GM19239 (cell line): ENCODE measurements at places on chromosomes 13 and 19.

DNA sequence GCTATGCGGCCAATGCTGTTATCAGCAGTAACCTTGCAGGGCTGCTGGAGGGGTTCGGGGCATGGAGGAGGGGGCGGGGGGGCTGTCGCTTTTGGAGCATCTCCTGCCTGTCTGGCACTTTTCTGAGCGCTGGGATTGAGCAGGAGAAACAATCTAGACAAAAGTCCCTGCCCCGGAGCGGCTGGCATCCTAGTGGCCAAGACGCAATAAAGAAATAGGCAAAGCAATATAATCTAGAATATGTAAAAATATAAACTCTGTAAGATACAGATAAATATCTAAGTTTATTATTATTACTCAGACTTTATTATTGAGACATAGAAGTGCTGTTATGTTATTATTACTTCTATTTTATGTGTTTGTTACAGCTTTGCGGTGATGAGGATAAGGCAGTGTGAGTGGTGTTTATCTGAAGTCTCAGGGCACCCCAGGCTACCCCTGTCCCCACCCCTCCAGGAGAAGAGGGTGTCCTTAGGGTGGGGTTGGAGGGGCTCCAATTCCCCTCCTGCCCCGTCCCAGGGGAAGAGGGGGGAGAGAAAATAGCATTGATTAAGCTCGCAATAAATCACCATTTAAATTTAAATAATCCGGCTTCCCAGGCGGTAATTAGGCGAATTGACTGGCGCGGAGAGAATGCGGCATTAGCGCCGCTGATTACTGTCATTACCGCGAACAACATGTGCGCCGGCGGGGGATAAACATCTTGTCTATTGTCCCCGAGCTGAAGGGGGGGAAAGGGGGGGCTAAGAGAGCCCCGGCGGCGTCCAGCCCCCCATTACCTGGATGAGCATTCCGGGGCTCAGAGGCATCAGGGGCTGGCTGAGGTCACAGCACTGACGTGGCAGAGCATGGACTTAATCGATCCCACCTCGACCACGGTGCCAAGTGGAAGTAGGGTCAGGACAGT, 3.2 kb downstream of the NPAS1 start:
- DNase-seq: no peak

- DNase-seq: peak; percentile 18
Measured at GRCh38 chr13:47094734-47095434, 198.0 kb upstream of the HTR2A start.

GRCh38 chr13:24709186-24709913, 29.1 kb downstream of the ATP12A start:
- peak; percentile 58 for DNase-seq

GRCh38 chr13:33285420-33286124, at the start of gene STARD13:
Gene STARD13 (minus strand): TSS chr13:33285755. CDS start chr13:33285638, 117 bp downstream.
- DNase-seq: peak; percentile 10

GRCh38 chr13:90502762-90503161, 844.7 kb upstream of the MIR17HG start:
- DNase-seq: no peak

DNA sequence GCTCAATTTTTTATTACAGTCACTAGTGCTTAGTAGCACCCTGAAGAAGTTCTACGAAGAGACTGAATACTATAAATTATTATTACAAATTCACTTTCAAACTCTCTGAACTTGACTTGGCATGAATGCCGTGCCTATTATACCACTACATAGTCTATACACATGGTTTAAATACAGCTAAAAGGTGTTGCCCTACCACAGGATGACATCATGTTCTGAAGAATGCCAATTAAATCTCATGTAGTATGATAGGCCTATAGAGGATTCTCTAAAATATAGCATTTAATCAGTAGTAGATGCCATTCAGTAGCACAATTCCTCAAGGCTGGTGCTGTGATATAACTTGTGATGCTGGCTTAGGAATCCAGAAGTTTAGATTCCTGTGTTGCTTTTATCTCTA, 16.7 kb upstream of the POSTN start:
- DNase-seq: no peak

- DNase-seq: no peak
Measured at GRCh38 chr13:105641121-105641520, 894.3 kb downstream of the EFNB2 start.

- no peak for DNase-seq
Measured at GRCh38 chr13:27712421-27712820, 79.9 kb upstream of the GSX1 start.

DNA sequence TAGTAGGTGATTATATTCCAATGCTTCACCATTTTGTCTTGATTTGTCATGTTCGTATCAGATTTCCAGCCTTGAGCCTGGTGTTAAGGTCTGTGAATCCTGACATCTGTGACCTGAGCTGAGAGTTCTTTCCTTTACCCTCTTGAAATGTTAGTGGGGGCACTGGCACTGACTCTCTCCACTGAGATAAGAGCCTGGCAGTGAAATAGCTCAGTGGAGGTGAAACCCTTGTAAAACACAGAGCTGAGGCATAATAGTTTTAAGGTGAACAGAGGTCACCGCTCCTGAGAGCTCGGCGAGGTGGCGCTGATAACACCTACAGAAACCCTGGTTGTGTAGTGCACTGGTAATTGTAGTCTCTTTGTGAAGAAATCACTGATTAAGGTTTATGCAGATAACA, 748.2 kb downstream of the DIAPH3 start:
- DNase-seq: no peak

DNA sequence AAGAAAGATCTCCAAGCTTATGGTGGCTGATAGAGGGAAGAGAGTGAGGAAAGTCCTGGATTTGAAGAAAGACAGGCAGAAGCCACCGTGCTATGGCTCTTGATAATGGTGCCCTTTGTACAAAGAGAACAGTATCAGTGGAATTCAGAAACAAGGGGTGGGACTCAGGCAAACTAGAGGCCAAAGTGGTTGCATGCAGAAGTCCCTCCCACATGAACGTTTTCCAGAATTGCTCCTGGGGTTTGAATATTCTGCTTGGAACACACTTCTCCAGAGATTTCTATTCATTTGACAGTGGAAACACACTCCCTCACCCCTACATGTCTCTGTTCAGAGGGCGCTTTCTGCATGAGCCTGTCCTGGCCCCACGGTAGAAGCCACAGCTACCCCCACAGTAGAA, 10.1 kb upstream of the MBNL2 start:
- DNase-seq: no peak

DNA sequence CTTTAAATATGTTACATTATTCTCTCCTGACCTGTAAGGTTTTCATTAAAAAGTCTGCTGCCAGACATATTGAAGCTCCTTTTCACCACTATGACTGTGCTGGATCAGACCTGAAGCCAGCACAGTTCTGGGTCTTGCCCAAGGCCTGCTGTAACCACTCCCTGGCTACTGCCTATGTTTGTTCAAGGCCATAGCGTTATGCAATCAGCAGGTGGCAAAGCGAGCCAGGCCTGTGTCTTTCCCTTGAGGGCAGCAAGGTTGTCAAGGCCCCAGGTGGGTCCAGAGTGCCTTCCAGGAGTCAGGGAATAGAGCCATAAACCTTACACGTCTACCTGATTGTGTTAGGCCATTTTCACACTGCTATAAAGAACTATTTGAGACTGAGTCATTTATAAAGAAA, 496.8 kb upstream of the PCDH9 start:
- no peak for DNase-seq

DNA sequence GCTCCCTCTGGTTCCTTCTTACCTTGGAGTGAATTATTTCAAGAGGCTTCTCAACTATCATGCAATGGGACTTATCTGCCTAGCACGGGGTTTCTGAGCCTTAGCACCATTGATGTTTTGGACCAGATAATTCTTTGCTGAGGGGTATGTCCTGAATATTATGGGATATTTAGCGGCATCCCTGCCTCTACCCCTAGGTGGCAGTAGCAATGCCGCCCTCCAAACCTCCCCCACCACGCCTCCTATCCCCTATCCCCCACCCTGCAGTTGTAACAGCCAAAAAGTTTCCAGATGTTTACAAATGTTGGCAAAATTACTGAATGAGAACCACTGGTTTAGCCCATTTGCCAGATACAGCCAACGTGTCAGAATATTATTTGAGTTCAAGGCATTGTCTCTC, 125.5 kb downstream of the POSTN start:
- DNase-seq: no peak

DNA sequence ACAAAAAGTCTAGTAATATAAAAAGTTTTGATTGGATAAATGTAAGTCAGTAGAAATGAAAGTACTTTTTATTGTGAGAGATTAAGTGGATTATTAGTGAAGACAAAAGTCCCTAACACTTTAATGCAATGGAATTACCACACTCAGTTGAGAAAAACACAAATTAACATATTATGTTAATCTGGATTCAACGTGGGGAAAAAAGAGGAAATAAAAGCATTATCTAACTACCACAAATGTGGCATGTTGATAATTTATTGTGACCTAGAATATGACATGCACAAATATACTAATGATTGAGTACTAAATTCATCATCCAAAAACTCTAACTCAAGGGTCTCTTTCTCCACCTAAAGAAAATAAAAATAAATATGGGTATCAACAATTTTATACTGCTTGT, 41.5 kb downstream of the FOXO1 start:
- no peak for DNase-seq

DNA sequence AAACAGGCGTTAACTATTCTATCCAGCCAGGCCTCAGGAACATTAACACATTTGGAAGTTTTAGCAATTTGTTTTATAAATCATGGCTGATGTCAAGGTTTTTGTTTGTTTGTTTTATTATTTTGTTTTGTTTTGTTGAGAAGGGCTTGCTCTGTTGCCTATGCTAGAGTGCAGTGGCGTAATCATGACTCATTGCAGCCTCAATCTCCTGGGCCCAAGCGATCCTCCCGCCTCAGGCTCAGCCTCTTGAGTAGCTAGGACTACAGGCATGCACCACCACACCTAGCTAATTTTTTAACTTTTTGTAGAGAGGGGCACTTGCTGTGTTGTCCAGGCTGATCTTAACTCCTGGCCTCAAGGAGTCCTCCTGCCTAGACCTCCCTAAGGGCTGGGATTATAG, 28.3 kb downstream of the NUP58 start:
- no peak for DNase-seq

DNA sequence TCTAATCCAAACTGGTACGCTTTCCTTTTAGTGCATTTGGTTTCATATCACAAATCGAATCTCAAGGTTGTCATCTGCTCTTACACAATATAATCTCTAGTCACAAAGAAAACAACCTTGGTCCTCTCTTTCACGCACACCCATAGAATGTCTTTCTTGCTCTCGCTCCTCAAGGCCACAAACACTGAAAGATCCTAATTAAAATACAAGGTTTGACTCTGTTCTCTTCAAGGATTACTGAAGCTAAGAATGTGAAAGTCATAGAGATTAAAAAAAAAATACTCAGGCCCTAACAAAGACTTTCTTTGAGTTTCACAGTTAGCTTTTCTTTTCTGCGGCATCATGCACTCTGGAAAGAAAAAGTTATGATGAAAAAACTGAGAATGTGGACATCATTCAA, 891.5 kb downstream of the EFNB2 start:
- no peak for DNase-seq

- DNase-seq: no peak
Measured at GRCh38 chr19:40282920-40283319, 2.2 kb downstream of the AKT2 start.

DNA sequence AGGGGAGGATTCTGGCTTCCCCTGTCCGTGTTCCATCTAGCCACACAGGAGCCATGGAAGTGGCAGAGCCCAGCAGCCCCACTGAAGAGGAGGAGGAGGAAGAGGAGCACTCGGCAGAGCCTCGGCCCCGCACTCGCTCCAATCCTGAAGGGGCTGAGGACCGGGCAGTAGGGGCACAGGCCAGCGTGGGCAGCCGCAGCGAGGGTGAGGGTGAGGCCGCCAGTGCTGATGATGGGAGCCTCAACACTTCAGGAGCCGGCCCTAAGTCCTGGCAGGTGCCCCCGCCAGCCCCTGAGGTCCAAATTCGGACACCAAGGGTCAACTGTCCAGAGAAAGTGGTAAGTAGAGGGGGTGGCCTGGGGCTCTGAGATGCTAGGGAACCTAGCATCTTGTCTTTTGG, 1.5 kb downstream of the BABAM1 start:
- DNase-seq: no peak

GRCh38 chr13:38814331-38814730, 127.5 kb downstream of the FREM2 start:
- DNase-seq: no peak

- DNase-seq: no peak
Measured at GRCh38 chr19:17893766-17894165, 22.0 kb downstream of the SLC5A5 start.

GRCh38 chr13:46010148-46010547, 42.4 kb downstream of the ZC3H13 start:
- DNase-seq: no peak

- DNase-seq: peak; percentile 77
Measured at GRCh38 chr19:17784201-17785008, 10.5 kb upstream of the B3GNT3 start.

DNA sequence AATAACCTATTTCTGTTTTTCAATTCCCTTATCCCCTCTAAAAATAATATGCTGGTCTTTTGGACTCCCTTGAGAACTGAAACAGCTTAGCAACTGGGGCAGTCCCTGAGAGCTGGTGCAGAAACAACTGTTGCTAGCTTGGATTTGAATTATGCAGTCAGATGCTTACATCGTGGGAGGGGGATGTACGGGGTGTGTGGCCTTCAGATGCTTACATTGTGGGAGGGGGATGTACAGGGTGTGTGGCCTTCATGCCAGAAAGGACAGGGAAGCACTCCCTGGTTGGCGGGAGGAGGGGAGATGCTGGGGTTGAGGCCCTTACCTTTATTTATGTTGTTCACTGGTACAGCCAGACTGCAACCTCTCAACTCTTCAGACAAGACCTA, 25.6 kb downstream of the LRCH1 start:
- DNase-seq: no peak

- no peak for DNase-seq
Measured at GRCh38 chr19:22616659-22617058, 17.5 kb upstream of the ZNF492 start.

- no peak for DNase-seq
Measured at GRCh38 chr19:48569814-48570213, 17.8 kb downstream of the SULT2B1 start.

- no peak for DNase-seq
Measured at GRCh38 chr13:100517728-100518127, 70.9 kb downstream of the GGACT start.

DNA sequence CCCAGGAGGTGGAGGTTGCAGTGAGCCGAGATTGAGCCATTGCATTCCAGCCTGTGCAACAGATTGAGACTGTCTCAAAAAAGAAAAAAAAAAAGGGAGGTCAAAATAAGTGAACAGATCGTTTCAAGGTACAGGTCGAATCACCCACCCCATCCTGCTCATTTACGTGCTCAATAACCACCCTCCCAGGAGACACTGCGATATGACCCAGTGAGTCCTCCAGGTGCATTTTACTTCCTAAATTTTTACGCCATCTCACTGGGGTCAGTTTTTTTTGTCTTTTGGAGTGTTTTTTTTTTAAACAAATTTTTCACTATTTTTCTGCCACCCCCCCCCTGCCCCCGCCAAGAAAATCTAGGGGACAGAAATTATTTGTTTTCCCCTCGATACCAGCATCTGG, 68.1 kb downstream of the ZNF486 start:
- DNase-seq: no peak

- no peak for DNase-seq
Measured at GRCh38 chr13:101490406-101491015, 38.0 kb downstream of the ITGBL1 start.

- no peak for DNase-seq
Measured at GRCh38 chr19:19745496-19746285, 12.8 kb upstream of the ZNF14 start.

GRCh38 chr13:24276306-24276705, 33.1 kb upstream of the C1QTNF9 start:
- DNase-seq: no peak

- no peak for DNase-seq
Measured at GRCh38 chr13:96792736-96793403, 201.4 kb downstream of the OXGR1 start.
